Right ventricle myocardium inferior (tissue), 1 donor: ENCODE measurements at places on chromosomes 6 and 20. TPM values are rescaled to one million over a fixed set of nuclear protein-coding genes. Genes with fewer than 3 reads are reported as not detected.
A peak's percentile ranks its signal among the peaks of the same experiment; 100 is the strongest.

SRMS gene
- total RNA-seq: not detected

BIRC7 gene
- not detected for total RNA-seq

SMLR1 gene
- not detected for total RNA-seq

TCF15 gene
- 13.1 TPM for total RNA-seq

VSTM2L gene
- total RNA-seq: 17.7 TPM

DNA sequence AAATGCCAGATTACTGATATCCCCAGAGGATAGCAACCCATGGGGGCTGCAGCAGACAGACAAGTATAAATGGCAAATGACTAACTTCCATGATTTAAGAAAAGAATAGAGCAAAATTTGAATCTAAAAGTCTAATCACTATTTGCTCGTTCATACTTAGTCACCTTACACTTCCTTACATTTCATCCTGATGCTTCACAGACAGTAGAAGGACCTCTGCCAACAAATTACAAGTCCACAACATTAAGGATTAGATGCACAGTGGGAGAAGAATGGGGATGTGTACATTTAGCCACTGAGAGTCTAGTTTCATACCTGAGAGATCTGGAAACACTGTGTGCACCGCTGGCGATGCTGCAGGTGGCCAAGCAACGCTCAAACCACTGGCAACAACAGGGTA, 72.4 kb downstream of the FYN start:
- no peak for DNase-seq

DNA sequence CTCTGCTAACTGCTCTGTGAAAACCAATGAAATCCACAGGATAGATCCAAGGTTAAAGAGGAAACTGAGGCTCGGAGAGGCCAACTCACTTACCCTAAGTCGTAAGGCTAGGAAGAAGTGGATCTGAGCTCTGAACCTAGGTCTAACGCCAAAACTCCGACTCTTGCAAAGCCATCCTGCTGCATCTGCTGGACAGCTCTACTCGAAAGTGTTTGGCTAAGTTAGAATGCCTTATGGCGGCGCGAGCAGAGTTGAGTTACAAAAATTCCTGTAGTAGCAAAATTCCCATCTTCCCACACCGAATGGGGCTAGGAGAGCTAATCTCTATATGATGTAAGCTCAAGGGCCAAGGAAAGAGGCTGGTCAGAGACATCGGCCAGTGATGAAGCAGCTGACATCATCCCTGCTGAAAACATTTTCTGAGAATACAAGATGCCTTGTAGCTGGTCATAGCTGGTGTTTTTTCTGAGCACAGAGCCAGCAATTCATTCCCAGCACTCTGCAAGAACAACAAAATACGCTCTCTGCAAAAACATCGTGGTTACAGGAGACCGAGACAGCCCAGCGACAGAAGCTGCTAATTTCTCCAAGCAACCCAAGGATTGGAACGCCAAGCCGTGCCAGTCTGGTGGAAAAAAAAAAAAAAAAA, 1.8 kb downstream of the SPATA2 start:
- no peak for DNase-seq

DNA sequence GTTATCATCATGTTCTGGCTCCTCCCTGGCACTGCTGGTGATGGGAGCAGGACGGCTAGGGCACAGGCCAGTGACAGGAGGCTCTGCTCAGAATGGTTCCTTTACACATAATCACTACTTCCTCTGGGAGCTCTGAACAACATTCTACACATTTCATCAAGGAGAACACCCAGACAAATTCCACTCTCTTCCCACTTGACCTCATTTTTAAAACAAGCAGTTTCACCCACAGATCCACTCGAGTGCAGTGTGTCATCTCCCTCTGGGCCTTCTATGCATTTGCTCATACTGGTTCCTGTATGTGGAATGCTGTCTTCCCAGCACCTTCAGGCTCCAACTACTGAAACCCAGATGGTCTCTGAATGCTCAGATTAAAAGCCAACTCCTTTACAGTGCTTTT, 84.8 kb downstream of the ELOVL5 start:
- DNase-seq: no peak

GRCh38 chr6:90403489-90404381, 107.1 kb upstream of the BACH2 start:
- peak; percentile 76 for DNase-seq

- DNase-seq: no peak
These were observed 54.5 kb downstream of the DZANK1 start for GRCh38 chr20:18412221-18412901.

GRCh38 chr6:154249499-154250298, 106.9 kb downstream of the IPCEF1 start:
- no peak for DNase-seq

- DNase-seq: no peak
These were observed at the start of gene RAET1E for GRCh38 chr6:149897855-149898744. TSS of gene RAET1E (minus strand) at chr6:149898113. CDS start at chr6:149890901, 7,212 bp downstream.

DNA sequence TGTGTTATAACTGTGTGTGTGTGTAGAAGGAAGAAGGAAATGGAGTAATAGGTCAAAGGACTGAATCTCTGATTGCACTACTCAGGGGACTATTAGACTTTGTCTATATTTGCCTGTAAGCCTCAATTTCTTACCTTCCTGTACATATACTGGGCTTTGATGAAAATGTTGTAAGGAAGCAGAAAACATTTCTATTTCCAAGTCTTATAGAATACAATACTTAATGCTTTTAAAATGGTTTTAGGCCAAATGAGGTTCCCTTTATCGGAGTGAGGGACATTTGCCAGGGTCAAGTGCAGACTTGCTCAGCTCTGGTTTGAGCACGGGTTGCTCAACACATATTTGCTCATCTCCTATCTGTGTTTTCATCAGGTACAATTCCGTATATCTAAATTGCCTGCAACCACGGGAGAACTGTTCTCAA, 28.3 kb downstream of the MEP1A start:
- DNase-seq: no peak
